ENCODE measurements at places on chromosomes 4 and X. TPM values are rescaled to one million over a fixed set of nuclear protein-coding genes. Genes with fewer than 3 reads are reported as not detected.

RHOXF2 gene
- polyA plus RNA-seq: not detected

CXCR3 gene
- polyA plus RNA-seq: 0.24 TPM

SPANXD gene
- not detected for polyA plus RNA-seq

PLS3 gene
- 97.4 TPM for polyA plus RNA-seq

TMEM255A gene
- polyA plus RNA-seq: 2.8 TPM

AREG gene
- polyA plus RNA-seq: not detected

SPANXB1 gene
- polyA plus RNA-seq: not detected

Measured in kidney (tissue), 22 donors.